ENCODE measurements at places on chromosomes 6 and 20.
A peak's percentile ranks its signal among the peaks of the same experiment; 100 is the strongest.

GRCh38 chr6:169428532-169428931 lies 174.9 kb upstream of the THBS2 start:
- DNase-seq: no peak

GRCh38 chr20:46268131-46268614 lies 40.1 kb downstream of the CDH22 start:
- DNase-seq: no peak

GRCh38 chr6:33314943-33315792 lies 1.3 kb upstream of the TAPBP start:
- no peak for DNase-seq

DNA sequence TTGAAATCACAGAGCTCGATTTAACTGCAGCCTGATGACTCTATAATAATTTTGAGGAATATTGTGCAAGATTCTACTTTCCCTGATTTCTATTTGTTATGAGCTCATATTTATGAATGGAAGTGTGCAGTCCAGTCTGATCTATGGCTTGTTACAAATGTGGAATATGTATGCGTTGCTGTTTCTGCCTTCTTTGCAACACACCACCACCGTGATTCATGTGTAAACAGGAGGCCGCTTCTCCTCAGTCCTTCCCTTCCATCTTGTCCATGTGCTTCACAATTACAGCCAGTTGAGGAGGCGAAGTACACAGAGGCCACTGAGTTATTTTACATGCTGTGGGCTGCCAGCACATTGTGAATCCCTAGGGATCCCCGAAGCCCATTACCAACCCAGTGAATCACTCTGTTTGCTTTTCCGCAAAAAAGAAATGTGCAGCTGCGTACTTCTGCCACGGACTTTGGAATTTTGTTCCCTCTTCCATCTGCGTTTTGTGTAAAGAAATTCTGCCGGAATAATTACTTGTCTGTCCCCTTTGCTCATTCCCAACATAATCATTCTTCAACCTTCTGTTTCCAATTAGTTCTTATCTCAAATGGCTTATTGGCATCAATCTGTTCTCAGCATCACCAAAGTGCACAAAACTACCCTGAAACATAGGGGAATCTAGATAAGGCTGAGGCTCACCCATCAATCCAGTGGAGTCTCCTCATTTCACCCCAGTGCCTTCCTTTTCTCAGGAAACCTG lies 551.6 kb upstream of the CITED2 start:
- DNase-seq: no peak

- DNase-seq: no peak
Observed at GRCh38 chr6:34858681-34859080, 29.2 kb downstream of the TAF11 start.

DNA sequence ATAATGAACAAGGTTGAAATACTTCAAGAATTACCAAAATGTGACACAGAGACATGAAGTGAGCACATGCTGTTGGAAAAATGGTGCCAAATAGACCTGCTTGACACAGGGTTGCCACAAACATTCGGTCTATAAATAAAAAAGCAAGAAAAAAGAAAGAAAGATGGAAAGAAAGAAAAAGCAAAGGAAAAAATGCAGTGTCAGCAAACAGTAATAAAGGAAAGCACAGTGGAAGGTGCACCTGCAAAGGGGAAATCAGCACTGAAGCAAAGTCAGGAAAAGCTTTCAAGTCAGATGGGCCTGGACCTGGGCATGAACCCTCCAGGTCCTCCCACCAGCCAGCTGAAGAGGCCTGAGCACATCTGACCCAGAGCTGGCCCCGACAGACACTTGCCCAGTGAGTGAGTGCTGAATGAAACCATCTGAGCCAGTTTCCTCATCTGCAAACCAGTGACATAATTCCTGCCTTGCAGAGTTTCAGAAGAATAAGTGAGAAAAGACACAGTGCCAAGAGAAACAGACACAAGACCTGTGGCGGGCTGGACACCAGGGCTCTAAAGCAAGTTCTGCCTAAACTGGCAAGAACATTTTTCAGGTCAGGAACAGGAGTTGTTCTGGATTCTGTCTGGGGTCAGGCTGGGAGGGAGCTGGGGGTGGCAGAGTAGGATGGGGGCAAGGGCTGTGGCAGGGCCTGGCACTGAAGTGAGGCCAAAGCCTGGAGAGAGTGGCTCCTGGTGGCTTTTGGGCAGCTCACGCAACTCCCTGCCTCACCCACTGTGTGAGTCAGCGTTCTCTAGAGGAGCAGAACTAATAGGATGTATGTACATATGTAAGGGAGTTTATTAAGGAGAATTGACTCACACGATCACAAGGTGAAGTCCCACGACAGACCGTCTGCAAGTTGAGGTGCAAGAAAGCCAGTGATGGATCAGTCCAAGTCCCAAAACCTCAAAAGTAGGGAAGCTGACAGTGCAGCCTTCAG lies 23.9 kb upstream of the MICB start:
- DNase-seq: no peak

- no peak for DNase-seq
Observed at GRCh38 chr6:149852881-149853280, 11.3 kb downstream of the LRP11 start.

DNA sequence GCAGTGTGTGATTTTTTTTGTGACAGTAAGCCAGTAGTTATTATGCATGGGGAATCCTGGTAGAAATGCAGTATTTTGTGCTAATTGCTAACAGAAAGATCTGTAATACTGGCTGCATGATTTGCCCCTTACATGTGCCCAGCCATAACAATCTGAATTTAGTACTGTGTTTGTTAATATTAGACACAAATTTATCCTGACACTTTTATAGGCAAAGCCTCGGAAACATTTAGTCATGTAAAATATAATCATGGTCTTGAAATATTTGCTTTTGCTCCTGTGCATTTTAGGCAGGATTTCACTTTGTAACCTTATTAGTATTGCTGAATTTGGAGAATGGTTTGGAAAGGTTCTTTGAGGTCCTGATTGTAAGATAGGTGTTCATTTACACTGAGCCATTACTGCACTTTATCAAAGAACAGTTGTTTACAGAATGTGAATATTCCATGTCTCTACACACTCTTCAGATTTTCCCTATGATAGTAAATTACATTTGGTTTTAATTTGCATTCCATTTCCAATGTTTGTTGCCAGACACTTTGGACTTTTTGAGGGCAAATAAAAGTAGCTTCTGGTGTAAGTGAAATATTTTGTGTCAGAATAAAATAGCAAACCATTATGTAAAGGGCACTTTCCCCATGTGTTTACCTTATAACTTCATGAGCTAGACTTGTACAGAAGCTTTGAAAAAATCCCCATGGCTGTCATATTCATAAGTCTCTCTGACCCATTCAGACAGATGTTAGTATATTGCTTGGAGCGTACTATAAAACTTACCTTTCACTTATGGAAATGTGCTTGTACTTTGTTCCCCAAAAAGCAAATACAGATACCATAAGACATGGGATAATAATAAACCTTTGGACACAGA lies 349.9 kb downstream of the ARHGAP18 start:
- no peak for DNase-seq

DNA sequence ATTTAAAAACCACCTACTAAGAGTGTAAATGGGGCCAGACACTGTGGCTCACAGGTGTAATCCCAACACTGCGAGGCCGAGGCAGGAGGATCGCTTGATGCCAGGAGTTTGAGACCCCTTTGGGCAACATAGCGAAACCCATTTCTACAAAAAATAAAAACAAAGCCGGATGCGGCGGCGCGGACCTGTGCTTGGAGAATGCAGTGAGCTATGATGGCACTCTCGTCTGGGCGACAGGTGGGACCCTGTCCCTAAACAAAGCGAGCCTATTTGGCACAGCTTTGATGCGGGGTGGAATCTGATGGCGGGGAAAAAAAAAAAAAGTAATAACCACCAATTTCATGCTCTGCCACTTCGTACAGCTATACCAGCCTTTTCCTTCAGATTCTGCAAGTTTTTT lies 1.1 kb downstream of the TCP1 start:
- peak; percentile 2 for DNase-seq

DNA sequence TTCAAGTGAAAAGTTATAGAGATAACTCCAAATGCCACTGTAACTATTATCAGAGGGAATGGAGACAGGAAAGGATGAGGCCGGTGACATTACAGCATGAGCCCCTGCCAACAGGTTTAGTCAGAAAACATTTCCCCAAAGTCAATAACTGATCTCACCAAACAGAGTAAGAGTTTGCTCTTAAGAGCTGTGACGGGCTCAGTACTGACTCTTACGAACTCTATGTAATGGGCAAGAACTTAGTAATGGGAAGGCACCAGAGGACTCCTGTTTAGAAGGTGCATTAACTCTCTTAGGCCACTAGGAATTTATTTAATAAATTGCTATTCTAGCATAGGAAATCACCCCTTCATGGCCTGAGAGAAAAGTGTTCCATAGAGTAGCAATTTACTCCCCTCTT lies 76.8 kb downstream of the SAMD5 start:
- DNase-seq: no peak

GRCh38 chr20:53813636-53814035 lies 220.0 kb upstream of the ZNF217 start:
- DNase-seq: no peak

DNA sequence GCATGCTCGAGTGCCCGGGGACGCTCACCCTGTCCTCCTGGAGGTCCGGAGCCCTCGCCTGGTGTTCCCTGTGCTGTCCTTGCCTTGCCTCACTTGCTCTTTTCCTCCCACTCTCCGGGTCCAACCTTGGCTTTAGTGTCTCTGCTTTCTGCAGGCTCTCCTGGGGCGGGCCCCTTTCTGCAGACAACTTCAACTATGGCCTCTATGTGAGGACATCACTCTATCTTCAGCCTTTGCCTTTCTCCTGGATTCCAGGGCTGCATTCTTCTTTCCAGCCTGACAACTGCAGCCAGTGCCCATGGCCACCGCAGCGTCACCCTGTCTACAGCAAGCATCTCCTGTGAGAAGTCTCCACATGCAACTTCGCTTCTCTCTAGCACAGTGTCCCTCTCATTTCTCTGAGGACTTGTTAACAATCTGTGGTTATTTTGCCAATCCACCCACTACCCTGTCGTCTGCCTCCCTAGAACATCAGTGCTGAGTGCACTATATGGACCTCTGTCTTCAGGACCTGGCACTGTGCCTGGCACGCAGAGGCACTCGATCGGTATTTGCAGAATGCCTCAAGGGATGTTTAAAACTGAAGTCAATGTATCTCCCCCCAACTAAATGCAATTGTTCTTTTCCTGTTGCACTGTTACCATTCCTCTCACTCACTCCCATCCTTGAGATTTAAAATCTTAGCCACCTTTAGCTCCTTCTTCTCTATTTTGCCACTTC lies 35.9 kb downstream of the FOXC1 start:
- DNase-seq: no peak

DNA sequence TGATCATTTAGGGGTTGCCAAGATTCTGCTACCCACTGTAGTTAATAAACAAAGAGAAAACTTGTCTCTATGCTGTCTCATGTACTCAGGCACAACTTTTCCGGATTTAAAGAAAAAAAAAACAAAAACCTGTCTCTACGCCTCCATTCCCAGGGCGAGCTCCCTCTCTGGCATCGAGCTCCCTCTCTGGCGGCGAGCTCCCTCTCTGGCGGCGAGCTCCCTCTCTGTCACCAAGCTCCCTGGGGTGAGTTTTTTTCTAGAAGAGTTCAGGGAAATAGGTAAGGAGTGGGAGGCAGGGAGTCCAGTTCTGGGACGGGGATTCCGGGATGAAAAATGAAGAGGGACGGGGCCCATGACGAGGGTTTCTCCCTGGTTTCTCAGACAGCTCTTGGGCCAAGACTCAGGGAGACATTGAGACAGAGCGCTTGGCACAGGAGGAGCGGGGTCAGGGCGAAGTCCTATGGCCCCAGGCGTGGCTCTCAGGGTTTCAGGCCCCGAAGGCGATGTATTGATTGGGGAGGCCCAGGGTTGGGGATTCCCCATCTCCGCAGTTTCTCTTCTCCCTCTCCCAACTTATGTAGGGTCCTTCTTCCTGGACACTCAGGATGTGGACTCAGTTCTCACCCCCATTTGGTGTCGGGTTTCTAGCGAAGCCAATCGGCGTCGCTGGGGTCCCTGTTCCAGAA lies 16.5 kb upstream of the HLA-A start:
- DNase-seq: no peak

DNA sequence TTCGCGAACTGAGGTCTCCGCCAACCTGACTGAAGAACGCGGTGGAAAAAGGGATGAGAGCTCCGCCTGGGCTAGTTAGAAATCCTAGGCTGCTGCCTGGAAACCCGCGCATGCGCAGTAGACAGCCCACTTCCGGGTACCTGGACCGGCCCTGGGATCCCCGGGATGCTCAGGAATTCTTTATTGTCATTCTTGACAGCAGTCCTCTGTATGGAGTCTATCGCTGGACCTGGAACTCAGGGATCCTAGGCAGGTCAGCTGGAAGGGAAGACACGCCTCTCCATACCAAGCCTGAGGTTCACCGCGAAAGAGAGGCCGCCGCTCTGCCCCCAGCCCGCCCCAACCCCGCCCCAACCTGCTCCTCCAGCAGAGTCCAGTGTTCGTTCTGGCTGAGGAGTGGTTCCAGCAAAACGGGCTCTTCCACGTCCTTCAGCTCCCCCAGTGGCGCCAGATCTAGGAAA lies 1379.2 kb upstream of the DEFB115 start:
- no peak for DNase-seq

DNA sequence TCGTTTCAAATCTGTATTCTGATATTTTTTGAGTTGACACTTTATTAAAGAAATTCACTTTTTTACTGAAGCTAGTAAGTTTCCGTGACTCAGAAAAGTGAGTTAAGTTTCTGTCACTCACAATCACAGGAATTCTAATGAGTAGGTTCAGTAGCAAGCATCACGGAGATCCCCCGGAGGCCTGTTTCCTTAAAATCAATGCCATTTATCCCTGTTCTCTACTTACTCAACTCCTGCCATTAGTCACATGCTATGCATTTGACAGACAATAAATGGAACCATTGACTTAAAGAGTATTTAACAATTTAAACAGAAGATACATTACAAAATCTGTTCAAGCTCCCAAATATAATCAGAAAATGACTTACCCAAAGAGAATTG lies 9.1 kb downstream of the SLC18B1 start:
- no peak for DNase-seq

DNA sequence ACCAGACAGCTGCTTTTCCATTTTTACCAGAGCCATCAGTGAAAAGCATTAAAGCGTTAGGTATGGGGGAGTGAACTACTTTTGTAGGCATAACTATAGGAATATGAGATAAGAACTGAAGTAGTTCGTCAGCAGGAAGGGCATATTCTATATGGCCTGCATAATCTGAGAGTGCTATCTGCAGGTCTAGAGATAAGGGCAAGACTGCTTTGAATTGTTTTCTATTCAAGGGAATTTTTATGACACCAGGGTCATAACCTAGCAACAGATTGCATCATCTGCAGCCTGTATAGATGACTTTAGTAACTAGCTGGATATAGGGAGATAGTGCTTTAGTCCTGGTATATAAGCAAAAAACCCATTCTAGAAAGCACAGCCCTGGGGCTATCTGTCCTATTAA lies 437.3 kb upstream of the HTR1E start:
- no peak for DNase-seq

GRCh38 chr6:30565772-30566171 lies 5.5 kb upstream of the ABCF1 start:
- DNase-seq: no peak

DNA sequence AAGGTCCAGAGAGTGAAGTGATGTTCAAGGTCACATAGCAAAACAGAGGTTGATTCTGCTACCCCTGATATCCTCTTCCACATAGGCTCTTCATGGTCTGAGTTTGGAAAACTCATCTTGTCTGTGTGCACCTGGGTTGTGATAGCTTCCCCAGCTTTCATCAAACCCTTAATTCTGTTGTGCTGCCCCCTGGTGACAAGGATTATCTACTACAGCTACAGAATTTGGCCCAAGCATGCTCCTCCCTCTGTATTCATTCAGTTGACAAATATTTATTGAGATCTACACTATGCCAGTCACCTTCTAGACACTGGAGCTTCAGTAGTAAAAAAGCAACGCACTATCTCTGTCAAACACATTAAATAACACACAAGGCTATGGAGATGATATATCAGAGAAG lies 50.4 kb downstream of the SMPDL3A start:
- DNase-seq: peak; percentile 29

All from effector memory CD8-positive, alpha-beta T cell (primary cell).